ENCODE measurements at places on chromosomes 6 and 20.

GRCh38 chr6:142874676-142875075 lies 70.3 kb downstream of the HIVEP2 start:
- DNase-seq: no peak

DNA sequence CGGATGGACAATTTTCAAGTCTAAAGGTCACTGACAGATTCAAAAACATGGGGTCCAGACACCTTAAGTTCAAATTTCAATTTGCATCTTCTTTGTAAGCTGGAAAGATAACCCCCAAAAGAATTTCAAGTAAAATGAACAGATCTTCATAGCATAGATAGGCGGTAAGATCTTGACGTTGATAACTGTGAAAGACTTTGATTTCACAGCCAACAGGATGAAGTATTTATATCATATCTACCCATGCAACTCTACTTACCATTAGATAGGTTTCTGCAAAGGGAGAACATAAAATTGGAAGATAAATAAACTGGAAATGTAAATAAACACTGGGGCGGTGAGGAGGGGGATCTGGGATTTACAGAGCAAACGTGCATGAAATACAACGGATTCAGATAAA lies 137.8 kb downstream of the IPCEF1 start:
- DNase-seq: no peak

DNA sequence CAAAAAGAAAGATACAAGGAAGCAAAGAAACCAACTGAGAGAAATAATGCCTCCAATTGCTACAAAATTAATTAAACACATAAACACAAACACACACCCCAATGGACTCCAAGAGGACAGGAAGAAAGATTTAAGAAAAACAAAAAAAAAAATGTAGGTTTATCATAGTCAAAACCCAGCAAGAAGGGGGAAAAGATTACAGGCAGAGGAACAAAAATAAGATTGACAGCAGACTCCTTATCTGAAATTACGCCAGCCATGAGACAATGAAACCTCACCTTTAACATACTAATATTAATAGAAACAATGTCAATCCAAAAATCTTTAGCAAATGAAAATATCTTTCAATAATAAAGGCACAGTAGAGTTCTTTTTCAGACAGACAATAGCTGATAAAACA lies 155.8 kb downstream of the RNGTT start:
- DNase-seq: no peak

DNA sequence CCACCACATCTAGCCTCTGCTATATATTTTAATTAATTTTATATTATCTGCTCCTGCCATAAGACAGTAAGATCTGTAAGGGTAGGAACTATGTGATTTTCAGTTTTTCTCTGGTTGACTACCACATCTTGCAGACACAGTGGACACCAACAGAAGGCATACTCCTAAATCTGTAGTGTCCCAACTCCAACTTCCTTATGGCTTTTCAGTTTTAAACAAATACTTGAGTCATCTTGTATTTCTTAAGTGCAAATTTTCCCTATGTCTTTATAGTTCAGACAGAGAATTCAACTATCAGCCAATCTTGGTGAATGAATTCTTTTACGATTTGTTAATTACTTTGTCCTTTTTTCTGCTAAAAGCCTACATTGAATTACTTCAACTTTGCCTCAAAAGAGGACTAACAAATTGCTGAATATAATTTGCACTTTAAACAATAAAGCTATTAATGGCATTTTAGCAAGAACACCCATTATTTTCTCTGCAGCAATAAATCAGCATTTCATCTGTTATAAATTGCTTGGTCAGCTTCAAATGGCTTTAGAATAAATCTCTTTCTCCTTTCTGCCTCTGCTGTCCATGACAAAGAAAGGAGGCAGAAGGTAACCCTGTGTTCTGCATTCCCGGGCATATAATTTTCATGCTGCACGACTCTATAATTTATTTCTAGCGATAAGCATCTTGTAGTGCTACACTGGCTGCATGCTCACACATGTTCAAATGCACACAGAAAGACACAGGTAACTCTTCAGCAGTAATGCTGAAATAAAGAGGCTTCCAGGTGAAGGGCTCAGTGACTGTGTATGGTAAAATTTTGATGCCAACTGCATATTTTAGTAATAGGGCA lies 144.8 kb downstream of the BACH2 start:
- no peak for DNase-seq

DNA sequence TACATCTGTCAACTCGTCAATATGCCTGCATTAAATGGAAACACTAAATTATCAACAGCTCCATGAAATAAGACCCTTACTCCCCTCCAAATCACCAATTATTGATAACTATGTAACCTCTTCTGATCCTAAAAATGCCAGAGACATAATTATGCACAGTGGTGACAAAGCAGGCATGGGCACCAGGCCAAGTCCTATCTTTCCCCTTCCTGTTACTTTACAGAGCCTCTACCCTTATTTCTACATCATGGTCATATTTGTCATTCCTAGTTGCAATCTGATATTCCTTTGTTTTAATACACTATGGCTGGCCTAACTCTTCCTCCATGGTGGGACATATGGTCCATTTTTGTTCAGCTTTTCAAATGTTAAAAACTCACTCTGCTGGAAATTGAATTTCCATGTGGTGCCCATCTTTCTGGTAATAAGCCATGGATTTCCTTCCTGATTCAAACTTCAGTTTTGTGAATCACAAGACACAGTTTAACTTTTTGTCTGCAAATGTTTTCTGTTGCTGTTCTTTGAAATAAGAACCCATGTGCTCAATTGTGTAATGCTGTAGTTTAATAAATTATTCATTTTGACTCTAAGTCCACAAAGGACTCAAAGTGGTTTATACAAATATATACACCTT lies 41.8 kb upstream of the ARFGEF2 start:
- DNase-seq: no peak

GRCh38 chr20:50921803-50922501 lies 9.3 kb downstream of the ADNP start:
- no peak for DNase-seq

DNA sequence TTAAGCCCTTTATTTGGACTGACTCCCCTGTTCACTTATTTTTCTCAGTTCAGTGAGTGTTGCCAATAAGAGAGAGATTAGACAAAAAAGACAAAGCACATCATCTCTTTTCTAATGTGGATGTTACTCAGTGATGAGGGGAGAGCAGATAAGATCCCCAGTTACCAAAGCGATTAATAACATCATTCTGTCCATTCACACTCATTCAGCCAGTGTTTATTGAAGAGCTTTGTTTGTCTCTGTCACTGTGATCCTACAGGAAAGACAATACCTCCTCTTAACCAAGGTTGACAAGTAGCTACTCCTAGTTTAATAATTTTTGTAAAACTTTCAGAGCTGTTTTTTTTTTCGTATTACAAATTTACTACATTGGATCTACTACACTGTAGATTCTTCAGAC lies 163.0 kb downstream of the EYA4 start:
- DNase-seq: no peak

GRCh38 chr6:20328924-20329300 lies 72.8 kb upstream of the E2F3 start:
- no peak for DNase-seq

GRCh38 chr6:133641104-133641503 lies 247.8 kb upstream of the TCF21 start:
- DNase-seq: no peak

DNA sequence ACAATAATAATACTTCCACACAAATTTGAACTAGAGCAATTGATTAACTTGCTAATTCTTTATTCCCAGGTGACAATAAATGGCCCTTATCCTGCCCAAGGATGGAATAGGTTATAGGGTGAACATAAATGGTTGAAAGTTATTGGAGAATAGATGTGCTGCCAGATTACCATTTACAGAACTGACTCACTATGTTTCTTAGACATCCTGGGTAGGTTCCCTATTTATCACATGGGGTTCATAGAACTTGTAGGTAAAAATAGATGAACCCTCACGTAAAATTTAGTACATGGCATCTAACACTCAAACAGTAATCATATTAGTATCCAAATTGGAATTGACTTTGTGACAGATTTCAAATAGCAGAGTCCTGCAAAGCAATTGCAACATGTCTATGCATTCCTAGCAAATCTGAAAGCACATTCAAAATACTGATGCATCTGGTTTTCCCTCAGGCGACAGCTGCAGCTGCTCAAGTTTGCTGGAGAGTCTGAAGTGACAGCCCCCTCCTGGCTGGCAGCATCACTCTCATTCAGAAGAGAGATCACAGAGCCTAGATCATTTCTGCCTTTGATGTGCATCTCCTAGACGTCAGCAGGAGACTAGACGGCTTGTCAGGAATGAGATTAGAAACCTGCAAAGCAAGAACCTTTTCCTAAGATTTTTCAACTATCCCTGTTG lies 80.2 kb upstream of the RNF217 start:
- DNase-seq: no peak

DNA sequence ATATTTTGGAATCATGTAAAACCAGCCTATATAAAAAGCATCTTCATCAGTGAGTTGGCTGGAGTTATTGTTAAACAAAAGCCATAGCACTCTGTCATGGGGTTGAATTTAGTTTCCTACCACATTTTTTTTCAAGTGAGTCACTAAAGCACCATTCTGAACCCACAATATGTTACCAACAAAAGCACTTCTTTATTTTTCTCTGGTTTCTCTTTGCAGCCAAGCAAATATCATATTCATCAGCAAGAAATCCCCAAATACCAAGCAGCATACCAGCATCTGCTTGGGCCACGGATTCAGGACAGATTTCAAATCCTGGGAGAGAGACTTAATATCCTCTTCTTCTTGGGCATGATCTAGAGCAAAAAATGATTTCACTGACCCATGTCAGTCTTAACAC lies 441.4 kb downstream of the BCKDHB start:
- DNase-seq: no peak

- DNase-seq: no peak
These were observed 4.6 kb downstream of the CST7 start for GRCh38 chr20:24953621-24954133.

- DNase-seq: no peak
These were observed 11.0 kb upstream of the SLC22A1 start for GRCh38 chr6:160110586-160111123.

DNA sequence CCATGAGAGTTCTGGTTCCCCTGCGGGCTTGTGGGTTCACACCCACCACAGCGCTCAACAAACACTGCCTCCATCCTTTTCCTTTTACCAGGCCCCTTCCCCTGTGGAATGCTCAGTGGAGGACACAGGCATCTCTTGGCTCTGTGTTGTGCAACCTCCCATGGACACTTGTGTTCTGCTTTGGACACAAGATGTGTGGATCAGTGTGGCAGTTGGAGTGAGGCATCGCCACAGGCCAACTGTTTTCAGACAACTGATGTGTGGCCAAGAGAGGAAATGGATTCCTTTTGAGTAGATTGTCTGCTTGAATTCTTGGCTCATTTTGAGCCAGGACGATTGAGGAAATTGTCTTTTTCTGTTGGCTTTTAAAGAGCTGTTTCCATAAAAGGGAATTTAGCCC lies 26.8 kb downstream of the CST8 start:
- DNase-seq: no peak

GRCh38 chr6:111441678-111442243 lies 41.3 kb downstream of the REV3L start:
- DNase-seq: no peak

- DNase-seq: no peak
These were observed 339.6 kb downstream of the ARHGAP18 start for GRCh38 chr6:129370268-129370916.

DNA sequence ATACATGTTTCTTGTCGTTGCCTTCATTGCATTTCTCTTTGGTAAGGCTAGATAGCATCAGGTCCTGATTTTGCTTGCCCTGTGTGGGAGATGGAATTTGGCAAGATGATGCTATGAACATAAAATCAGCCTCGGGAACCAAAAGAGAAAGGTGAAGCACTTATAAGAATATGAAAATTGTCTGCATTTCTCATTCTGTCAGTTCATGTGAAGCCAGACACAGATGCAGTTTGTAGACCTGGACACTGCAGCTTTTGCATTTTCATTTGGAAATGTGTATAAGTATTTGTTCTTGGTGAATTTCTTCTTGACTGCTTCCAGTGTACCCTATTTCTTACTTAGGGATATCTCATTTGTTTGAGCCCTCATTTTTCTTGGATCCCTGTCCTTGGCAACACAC lies 1.3 kb downstream of the YWHAB start:
- no peak for DNase-seq

All from substantia nigra (tissue), 51 donors.